ENCODE measurements at places on chromosomes 11 and 22. TPM values are rescaled to one million over a fixed set of nuclear protein-coding genes. Genes with fewer than 3 reads are reported as not detected.

The CFAP68 gene
- 11.9 TPM for total RNA-seq

The BBOX1 gene
- not detected for total RNA-seq

The MAML2 gene
- 60.2 TPM for total RNA-seq

The NF2 gene
- total RNA-seq: 82.5 TPM

DNA sequence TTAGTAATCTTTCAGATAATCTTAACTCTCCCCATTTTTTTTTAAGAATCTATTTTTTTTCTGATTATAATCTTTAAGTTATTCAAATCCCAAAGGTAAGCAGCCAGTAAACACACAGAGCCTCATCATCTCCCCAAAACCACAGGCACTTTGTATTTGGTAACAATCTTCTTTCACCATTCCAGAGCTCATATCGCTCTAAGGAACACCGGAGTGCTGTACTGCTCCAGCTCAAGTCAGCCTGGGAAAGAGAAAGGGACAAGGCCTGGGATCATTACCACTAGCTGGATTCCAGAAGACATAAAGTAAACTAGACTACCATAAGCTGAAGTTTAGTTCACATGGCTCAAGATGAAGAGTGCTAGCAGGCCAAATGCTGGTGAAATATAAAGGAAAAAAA is 73.0 kb upstream of the APOA1 start:
- no peak overlapping the region for H3K27ac ChIP-seq
- H3K4me1 ChIP-seq: no peaks in the 10 kb centered on the region
- H3K27me3 ChIP-seq: no peaks in the 10 kb centered on the region
- no peaks in the 10 kb centered on the region for H3K36me3 ChIP-seq
- no peak overlapping the region for H3K4me3 ChIP-seq

DNA sequence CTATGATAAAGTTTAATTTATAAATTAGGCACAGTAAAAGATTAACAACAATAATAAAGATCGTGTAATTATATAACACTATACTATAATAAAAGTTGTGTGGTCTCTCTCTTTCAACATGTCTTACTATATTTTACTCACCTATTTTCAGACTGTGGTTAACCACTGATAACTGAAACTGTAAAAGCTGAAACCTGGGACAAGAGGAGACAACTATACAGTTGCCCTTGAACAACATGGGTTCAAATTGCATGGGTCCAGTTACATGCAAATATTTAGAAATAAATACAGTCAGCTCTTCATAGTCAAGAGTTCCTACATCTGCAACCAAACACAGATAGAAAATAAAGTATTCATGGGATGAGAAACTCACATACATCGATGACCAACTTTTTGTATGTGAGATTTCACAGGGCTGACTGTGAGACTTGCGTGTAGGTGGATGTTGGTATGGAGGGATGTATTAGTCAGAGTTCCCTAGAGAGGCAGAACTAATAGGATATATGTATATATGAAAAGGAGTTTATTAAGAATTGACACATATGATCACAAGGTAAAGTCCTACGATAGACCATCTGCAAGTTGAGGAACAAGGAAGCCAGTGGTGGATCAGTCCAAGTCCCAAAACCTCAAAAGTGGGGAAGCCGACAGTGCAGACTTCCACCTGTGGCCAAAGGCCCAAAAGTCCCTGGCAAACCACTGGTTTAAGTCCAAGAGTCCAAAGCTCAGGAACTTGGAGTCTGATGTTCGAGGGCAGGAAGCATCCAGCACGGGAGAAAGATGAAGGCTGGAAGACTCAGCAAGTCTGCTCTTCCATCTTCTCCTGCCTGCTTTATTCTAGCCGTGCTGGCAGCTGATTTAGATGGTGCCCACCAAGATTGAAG is 359.5 kb downstream of the INSC start:
- no peaks in the 10 kb centered on the region for H3K4me1 ChIP-seq
- DNase-seq: no peak
- no peaks in the 10 kb centered on the region for H3K27me3 ChIP-seq
- H3K36me3 ChIP-seq: no peaks in the 10 kb centered on the region

GRCh38 chr11:95453616-95454171 is 222.7 kb upstream of the SESN3 start:
- no peaks in the 10 kb centered on the region for H3K27me3 ChIP-seq
- DNase-seq: no peak
- no peaks in the 10 kb centered on the region for H3K36me3 ChIP-seq
- no peaks in the 10 kb centered on the region for H3K4me1 ChIP-seq

- no peak overlapping the region for H3K27ac ChIP-seq
- no peak overlapping the region for H3K4me3 ChIP-seq
- H3K4me1 ChIP-seq: no peaks in the 10 kb centered on the region
Observed at GRCh38 chr11:5713695-5714094, 22.6 kb upstream of the OR56B1 start.

DNA sequence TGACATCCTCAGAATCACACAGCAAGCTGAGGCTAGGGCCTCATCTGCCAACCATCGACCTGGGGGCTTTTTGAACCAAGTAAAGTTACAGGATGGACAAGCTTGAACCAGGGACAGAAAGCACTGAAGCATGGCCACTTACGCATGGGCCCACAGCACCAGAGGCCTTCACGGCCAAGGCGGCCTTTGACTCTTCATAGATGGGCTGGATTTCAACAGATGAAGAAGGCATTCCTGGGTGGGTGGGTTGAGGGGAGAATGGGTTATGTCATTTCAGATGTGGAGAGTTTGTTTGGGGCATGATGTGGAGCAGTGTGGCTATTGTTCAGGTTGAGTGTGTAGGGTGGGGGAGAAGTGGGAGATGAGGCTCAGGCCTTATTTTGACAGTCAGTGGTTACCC is 60.2 kb downstream of the LRRC32 start:
- DNase-seq: no peak
- no peak overlapping the region for H3K27ac ChIP-seq
- no peaks in the 10 kb centered on the region for H3K27me3 ChIP-seq
- no peaks in the 10 kb centered on the region for H3K36me3 ChIP-seq
- no peak overlapping the region for H3K4me3 ChIP-seq
- H3K4me1 ChIP-seq: no peaks in the 10 kb centered on the region

DNA sequence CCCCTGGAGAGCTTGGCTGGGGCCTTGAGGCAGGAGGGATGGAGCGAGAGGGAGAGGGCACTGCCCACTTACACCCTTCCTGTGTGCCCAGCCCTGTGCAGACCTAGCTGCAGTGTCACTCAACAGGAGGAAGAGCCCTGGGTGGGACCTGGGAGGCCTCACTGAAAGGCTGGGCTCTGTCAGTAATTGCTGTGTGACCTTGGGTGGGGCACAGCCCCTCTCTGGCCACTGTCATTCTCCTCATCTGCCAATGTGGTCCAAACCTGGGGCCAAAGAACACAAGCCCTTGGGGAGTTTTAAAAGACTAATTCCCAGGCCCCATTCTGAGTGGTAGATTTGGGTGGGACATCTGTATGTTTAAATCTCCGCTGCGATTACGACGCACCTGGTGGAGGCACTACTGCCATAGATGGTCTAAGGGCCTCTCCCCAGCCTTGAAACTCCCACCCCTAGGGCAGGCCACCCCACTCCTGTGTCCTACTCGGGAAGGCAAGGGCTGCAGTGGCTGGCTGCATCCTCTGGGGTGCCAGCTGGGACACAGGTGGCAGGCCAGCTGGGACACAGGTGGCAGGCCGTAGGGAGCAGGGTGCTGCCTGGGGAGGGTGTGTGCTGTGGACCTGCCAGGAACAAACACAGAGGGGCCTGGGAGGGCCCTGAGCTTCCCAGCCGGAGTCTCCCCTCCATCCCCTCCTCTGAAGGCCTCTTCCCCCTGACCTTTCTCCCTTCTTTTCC is 12.3 kb upstream of the SOX10 start:
- no peaks in the 10 kb centered on the region for H3K27me3 ChIP-seq
- H3K4me1 ChIP-seq: no peaks in the 10 kb centered on the region
- no peak overlapping the region for H3K27ac ChIP-seq
- DNase-seq: peak; percentile 66

- DNase-seq: peak; percentile 69
- no peaks in the 10 kb centered on the region for H3K4me1 ChIP-seq
- H3K27ac ChIP-seq: no peak overlapping the region
- no peaks in the 10 kb centered on the region for H3K36me3 ChIP-seq
Observed at GRCh38 chr11:64729851-64730382, 6.9 kb upstream of the NRXN2 start.

DNA sequence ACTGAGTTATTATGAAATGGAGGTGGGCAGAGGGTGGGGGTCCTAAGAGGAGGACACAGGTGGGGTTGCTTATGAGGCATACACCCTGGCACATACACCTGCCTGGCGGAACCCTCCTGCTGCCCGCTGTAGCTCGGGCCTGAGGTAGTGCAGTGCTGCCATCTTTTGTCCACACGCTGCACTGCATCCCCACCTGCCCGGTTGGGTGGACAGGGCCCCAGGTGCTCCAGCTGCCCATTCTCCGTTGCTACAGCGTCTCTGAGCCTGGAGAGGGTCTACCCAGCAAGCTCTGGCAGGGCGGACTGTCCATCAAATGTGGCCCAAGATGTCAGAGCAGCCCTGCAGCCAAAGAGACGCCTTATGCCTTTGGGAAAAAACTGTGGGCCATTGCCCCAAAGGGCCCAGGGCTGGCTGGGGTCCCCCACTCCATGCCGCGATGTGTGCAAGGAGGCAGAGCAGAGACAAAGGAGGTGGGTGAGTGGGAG is 131.2 kb downstream of the BUD13 start:
- no peaks in the 10 kb centered on the region for H3K27me3 ChIP-seq
- no peak overlapping the region for H3K27ac ChIP-seq
- no peak overlapping the region for H3K4me3 ChIP-seq
- no peaks in the 10 kb centered on the region for H3K4me1 ChIP-seq

DNA sequence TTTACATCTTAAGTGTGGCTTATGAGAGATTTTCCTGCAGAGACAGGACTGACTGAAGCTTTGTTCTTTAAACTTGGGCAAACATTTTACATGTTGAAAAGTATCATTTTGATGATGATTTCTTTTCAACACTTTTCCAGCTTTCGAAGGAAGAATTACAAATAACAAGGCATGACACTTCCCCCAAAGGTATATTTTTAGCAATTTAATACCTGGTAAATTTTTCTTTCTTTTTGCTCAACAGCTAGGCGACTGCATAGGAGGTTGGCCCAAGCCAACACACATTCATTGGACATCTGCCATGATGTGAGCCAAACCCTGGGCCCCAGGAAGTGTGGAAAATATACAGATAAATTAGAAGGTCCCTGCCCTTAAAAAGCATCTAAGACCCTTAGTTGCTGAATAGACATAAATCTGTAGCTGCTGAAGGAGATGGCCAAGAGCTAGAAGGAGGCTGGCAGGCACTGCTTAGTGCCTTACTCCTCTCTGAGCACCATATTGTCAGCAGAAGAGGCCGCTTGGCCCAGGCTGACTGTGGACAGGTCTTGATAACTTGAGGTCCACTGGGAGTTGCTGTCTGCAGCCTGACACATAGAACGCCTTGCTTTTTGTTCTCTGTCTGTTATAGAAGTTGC is 53.3 kb upstream of the CD44 start:
- no peaks in the 10 kb centered on the region for H3K27me3 ChIP-seq
- H3K27ac ChIP-seq: no peak overlapping the region
- peaks cover 24% of the 10 kb centered on the region for H3K4me1 ChIP-seq
- H3K4me3 ChIP-seq: no peak overlapping the region
- no peak for DNase-seq
- no peaks in the 10 kb centered on the region for H3K36me3 ChIP-seq

GRCh38 chr11:122954455-122954854 is 27.2 kb downstream of the BSX start:
- no peak overlapping the region for H3K4me3 ChIP-seq
- no peaks in the 10 kb centered on the region for H3K27me3 ChIP-seq
- H3K4me1 ChIP-seq: no peaks in the 10 kb centered on the region
- H3K36me3 ChIP-seq: no peaks in the 10 kb centered on the region

DNA sequence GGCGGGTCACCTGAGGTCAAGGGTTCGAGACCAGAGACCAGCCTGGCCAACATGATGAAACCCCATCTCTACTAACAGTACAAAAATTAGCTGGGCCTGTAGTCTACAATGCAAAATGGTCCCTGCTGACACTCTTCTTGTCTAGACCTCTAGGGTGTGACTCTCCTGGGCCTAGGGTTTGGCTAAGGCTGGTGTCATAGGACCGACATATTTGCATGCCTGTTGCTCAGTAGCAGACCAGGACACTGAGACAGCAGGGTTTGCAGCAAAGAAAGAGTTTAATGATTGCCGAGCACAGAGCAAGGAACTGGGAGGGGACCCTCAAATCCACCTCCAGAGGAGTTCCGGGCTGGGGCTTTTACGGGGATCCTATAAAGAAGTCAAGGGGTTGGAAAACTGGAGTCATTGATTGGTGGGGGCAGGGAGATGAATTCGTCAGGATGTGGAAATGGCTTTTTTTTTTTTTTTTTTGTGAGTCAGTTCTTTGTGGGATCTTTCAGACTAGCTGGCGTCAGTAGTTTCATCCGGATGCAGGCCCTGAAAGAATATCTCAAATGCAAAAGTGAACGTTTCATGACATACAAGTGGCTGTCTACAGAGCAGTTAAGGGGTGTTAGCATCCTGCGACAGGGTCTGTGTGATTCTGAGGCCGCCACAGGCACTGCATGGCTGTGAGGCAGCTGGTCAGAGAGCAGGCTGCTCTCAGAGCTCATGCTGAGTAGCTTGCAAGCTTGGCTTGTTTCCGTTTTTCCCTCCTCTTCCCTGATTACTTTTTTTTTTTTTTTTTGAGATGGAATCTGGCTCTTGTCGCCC is 27.2 kb upstream of the A4GALT start:
- no peaks in the 10 kb centered on the region for H3K4me1 ChIP-seq
- no peak for DNase-seq
- no peaks in the 10 kb centered on the region for H3K36me3 ChIP-seq
- H3K27me3 ChIP-seq: no peaks in the 10 kb centered on the region
- H3K4me3 ChIP-seq: no peak overlapping the region

- H3K4me3 ChIP-seq: no peak overlapping the region
- no peaks in the 10 kb centered on the region for H3K27me3 ChIP-seq
- H3K36me3 ChIP-seq: no peaks in the 10 kb centered on the region
- no peak for DNase-seq
- H3K4me1 ChIP-seq: peaks cover 5% of the 10 kb centered on the region
- no peak overlapping the region for H3K27ac ChIP-seq
Observed at GRCh38 chr22:40216041-40216756, 38.5 kb downstream of the TNRC6B start.

DNA sequence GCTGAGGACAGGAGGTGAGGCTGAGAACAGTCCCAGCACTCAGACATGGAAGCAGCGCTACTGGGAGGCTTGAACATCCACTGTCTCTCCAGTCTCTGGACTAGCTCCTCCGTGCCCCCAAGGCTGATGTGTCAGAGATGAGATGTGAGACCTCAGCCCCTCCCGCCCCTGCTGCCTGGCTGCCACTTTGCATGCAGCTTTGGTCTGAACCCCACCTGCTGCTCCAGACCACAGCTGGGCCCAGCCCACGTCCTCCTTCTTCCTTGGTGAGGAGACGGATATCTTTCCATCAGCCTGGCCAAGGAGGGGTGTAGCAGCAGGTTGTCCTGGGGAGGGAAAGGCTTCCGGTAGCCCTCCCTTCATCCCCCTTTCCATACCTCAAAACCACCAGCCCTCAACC is 148.0 kb upstream of the B3GAT1 start:
- no peaks in the 10 kb centered on the region for H3K4me1 ChIP-seq
- no peak overlapping the region for H3K4me3 ChIP-seq
- H3K36me3 ChIP-seq: no peaks in the 10 kb centered on the region
- H3K27ac ChIP-seq: no peak overlapping the region
- DNase-seq: no peak
